Frontal cortex (tissue), 4 donors: ENCODE measurements at places on chromosomes 6 and 20. TPM values are rescaled to one million over a fixed set of nuclear protein-coding genes. Genes with fewer than 3 reads are reported as not detected.

MUCL3 gene
- not detected for total RNA-seq

ARMC12 gene
- total RNA-seq = 0.82 TPM

GFRA4 gene
- total RNA-seq = not detected

PDE10A gene
- 126 TPM for total RNA-seq

NR2E1 gene
- total RNA-seq = 6.1 TPM

ILRUN gene
- 21.2 TPM for total RNA-seq

CTAGE9 gene
- total RNA-seq = not detected
